Fibroblast of mammary gland (primary cell): ENCODE measurements at places on chromosomes 12 and 14.

- DNase-seq = no peak
Observed at GRCh38 chr12:113346353-113346752, 11.4 kb upstream of the SLC8B1 start.

GRCh38 chr12:10771132-10771733 is 31.2 kb downstream of the TAS2R7 start:
- peak; percentile 54 for DNase-seq

GRCh38 chr12:5864301-5864700 is 80.8 kb downstream of the ANO2 start:
- no peak for DNase-seq

- DNase-seq = no peak
Observed at GRCh38 chr12:25859976-25860375, 98.5 kb upstream of the RASSF8 start.

- no peak for DNase-seq
Observed at GRCh38 chr12:124018539-124018938, 45.5 kb downstream of the ZNF664 start.

DNA sequence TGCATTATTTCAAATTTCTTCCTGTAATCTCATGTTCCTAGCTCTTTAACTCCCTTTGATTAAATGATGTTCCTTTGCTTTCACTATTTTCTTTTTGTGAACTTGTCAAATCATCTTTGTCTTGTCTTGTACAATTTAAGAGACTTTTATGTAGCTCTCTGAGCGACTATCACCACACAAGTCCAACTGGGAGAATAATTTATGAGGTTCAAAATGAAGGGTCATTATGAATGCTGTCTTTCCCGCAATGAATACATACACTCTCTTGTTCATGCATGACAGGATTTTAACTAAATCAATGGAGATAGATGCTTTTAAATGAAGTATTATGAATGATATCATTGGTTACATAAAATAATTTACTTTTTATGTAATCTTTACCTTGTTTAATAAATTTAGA is 407.4 kb downstream of the PAWR start:
- no peak for DNase-seq

- peak; percentile 79 for DNase-seq
Observed at GRCh38 chr14:29741909-29742401, 185.7 kb downstream of the PRKD1 start.

- DNase-seq = no peak
Observed at GRCh38 chr12:131896811-131897270, 2.4 kb downstream of the ULK1 start.

GRCh38 chr12:48998497-48999353 is 450 bp downstream of the DDN start:
- peak; percentile 42 for DNase-seq

- DNase-seq = no peak
Observed at GRCh38 chr12:107178776-107179175, 85.4 kb upstream of the CRY1 start.

DNA sequence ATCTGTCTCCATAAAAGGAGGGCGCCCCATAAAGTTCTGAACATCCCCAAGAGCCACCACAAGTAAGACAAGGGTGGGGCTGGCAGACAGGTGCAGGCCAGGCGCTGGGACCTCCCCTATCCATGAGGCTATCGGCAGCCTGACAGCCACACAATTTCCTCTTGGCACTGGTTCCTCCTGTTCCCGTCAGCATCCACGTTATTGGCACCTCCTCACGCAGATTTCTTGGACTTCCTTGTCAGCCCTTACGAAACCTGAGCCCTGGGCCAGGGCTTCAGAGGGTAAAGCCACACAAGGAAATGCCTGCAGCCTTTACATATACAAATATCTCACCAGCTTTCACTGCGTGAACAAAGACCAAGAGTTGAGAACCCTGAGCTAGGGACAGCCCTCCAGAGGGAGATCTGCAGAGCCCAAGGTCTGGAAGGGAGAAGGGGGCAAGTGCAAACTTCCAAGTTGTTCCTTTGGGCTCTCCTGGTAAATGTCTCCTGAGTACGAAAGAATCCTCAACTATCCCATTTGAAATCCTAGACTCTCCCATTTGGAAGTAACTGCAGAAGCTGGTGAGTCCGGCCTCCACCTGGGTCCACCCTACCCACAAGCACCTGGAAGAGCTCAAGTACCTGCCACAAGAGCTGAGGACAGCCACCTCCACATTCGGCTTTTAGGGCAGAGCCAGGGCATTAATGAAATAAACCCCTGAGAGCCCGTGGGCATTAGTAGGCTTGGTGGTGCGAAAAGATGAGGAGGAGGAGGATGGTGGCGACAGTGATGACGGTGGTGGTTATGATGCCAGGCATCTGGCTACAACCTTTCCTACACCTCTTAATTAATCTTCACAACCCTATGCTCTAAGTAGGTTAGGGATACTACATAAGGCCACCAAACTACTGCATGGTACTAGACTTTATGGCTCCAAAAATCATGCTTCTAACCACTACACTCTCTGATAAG is 5.5 kb upstream of the TC2N start:
- DNase-seq = peak; percentile 89

GRCh38 chr14:32623300-32624093 is 294.4 kb downstream of the AKAP6 start:
- peak; percentile 91 for DNase-seq

DNA sequence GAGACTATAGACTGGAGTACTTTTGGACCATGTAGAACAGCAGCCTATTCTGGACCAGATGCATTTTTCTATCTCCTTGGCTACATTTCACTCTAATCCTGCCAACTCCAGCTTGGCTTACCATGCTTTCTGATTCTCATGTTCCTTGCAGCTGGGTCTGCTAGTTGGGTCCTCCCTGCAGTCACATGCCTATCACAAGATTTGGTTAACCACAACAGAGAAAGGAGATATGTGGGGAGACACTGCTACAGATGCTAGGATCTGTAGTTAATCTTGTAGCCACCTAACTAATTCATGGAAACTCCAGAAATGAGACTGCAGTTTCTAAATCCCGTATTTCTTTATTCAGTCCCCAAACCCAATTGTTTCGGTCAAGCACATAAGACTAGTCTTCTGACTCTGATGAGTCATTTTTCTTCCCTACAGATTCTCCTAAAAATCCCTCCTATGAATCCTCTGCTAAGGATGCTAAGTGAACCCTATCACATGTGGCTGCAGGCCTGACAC is 410.6 kb downstream of the DAD1 start:
- peak; percentile 14 for DNase-seq

- no peak for DNase-seq
Observed at GRCh38 chr14:21820631-21821030, 147.0 kb upstream of the OR4E1 start.

DNA sequence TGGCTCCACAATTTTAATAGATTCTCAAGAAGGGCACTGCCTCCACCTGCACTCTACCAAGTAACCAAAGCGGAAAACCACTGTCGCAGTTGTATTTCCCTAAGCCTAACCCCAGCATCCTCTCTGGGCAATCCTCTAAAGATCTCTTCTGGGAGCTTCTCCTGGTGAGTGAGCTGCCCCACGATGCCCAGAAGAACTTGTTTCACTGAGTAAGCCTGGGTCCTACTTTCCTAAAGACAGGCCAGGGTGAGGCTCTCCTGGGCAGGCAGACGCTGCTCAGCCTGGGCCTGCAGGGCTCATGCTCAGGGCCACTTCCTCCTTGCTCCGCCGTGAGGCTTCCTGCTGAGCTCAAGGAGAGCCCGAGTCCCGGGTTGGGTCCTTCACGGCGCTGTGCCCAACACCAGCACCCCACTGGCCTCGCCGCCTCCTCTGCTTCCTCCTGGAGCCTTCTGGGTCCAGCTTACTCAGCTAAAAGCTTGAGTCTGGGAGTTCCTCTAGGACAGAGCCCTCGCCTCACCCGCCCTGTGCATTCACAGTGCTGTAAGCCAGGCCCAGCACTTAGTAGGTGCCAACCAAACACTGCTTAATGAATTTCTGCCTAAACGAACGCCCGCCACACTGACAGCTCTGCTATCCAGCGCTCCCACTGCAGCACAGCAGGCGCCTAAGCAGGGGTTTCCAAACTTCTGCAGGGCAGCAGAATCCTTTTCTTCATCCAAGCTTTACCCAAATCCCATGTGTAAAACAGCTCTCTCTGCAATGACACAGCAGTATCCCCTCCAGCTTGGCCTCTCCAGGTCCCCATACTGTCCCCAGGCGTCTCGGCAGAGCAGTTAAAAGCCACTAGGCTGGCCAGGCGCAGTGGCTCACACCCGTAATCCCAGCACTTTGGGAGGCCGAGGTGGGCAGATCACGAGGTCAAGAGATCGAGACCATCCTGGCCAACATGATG is 5.7 kb downstream of the RAB35 start:
- DNase-seq = no peak
